ENCODE measurements at places on chromosomes 7 and 10.
A peak's percentile ranks its signal among the peaks of the same experiment; 100 is the strongest.

DNA sequence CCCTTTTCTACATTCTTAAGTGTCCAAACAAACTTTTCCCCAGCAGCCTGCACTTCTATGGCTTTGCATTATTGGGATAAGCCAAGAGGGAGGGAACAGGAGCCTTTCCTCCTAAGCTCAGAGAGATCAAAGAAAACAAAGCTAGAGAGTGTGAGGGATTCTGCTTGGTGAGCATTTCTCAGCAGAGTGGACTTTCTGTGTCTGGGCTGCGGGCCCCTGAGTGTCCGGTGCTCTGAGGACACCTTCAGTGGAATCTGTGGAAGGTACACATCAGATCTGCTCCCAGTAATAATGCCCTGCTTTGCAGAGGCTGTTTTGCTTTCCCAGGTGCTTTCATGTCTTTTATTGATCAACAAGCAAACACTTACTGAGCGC lies 50.2 kb downstream of the KCNMA1 start:
- no peak for DNase-seq

- no peak for DNase-seq
Observed at GRCh38 chr7:122166740-122167139, 22.7 kb upstream of the AASS start.

- DNase-seq: no peak
Observed at GRCh38 chr10:72109636-72110157, 21.3 kb upstream of the SPOCK2 start.

- DNase-seq: no peak
Observed at GRCh38 chr7:84529480-84530205, 335.1 kb upstream of the SEMA3A start.

- DNase-seq: no peak
Observed at GRCh38 chr7:124914298-124914697, 15.3 kb downstream of the POT1 start.

DNA sequence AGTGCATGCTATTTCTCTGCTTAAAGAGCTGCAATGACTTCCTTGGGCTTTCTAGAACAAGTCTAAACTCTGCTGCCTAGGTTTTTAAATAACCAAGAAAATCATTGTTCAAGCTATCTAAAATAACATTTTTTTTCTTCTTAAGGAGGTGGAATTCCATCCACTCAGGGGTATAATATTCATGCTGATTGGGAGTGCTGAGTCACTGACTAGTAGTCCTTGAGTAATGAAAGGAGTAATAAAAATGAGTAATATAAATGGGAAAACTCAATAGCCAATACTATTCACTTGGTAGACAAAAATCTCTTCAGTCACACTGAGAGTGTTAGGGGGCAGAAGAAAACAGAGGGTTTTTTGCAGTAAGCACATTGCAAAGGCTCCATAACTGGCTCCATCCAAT lies 72.0 kb downstream of the GFRA1 start:
- DNase-seq: no peak

DNA sequence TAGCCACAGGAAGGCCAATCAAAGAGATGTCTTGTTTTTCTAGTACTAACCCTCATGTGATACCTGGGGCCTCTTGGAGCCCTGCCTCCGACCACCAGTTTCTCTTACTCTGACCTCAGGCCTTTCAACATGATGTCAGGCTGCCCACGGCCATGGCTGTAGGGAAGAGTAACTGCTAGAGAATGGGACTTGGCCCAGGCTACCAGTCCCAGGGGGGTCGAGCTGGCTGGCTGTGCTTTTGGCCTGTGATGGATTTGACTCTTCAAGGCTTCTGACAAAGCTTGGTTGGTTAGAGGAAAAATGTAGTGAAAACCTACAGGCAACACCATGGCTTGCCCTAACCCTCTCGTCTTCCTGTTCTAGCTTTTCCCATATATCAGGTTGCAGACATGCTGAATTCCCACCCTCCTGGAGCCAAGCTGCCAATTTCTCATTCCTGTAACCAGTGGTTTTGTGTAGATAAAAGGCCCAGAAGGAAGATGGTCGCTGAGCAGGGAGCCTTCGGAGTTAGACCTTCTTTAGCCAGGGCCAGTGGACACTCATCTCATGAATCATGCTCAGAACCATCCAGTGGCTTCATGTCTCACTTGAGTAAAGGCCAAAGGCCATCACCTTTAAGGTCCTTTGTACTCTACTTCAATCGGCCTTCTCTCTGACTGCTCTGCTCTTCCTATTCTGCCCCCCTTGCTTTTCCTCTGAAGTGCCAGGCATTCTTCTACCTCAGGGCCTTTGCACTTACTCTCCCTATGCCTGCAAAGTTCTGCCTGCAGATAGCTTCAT lies 19.7 kb downstream of the SUFU start:
- DNase-seq: no peak

- no peak for DNase-seq
Observed at GRCh38 chr10:63899673-63900300, 378.6 kb downstream of the REEP3 start.

DNA sequence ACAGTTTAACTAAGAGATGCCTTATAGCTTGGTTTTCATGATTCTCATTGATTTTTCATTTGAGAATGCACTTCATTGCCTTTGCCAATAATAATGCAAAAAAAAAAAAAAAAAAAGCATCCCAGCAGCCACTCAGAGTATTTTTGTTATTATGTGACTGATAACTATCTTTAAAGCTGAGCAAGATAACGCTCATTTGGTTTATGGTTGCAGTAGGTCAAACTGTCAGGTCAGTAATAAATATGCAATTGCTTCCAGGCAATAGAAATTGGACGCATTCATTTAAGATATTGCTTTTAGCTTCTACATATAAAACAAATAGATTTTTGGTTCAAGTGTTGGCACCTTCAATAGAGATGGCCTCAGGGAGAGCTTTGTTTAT lies 215.1 kb downstream of the PRPF18 start:
- DNase-seq: no peak

GRCh38 chr10:99630433-99630832 lies 10.2 kb upstream of the SLC25A28 start:
- no peak for DNase-seq

DNA sequence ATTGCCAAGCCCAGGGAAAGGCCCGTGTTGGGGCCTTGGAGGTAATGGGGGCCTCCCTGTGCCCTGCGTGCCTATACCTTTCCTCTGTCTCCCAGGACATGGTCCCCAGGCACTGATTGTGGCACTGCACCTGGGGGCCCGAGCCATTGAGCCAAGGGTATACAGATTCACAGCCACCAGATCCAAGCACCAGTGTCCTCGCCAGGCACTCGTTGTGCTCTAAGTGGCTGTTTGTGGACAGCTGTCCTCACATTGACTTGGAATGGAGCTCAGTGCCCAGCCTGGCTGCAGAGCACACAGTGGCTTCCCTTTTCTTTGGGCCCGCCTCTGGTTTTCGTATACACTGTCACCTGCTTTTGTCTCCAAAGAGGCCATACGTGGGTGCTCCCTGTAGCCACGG lies 72.0 kb upstream of the BTBD16 start:
- no peak for DNase-seq

DNA sequence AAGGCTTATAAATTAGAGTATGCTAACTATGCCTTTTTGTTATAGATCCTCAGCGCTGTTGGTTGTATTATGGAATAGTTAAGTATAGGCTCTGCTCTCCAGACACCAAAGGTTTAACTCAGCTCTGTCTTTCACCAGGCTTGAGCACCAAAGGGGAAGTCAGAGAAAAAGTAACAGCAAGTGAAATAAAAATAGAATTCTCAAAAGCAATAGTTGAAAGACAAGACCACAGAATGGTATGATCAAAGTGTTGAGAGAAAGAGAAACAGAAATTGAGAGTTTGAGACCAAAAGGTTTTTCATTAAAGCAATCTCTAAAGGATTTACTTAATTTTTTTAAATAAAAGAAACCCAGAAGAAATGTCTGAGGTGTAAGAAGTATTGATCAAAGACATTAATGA lies 529.8 kb upstream of the C7orf33 start:
- DNase-seq: no peak

GRCh38 chr10:63458177-63458576 lies 7.6 kb downstream of the JMJD1C start:
- no peak for DNase-seq

DNA sequence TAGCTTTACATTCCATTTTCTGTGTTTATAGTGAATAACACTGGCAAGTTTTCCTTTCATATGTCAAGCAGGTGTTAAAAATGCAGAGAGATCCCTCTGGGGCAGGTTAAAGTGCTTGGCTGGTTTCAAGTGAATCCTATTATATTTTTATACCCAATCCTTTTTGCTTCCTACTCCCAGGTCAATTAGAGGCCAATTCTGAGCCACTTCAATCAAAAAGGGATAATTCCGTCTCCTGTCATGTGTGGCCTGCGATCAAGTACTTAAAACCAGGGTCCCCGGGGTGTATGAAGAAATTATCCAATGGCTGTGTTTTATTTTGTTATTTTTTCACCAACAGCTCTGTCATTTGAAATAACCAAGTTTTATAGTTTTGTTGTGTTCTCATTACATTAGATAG lies 313.2 kb downstream of the PRPF18 start:
- no peak for DNase-seq

DNA sequence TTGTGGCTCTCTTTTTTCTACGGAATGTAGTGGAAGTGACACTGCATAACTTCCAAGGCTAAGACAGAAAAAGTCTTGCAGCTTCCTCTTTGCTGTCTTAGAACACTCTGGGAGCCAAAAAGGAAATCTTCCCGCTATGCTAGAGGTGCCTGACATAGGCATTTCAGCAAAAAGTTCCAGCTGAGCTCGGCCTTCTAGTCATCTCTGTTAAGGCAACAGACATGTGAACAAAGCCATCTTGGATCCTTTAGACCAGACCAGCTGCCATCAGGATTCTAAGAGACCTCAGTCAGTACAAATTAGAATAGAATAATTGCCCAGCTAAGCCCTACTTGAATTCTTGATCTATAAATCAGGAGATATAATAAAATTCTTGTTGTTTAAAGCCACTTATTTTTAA lies 16.3 kb upstream of the COL1A2 start:
- no peak for DNase-seq

DNA sequence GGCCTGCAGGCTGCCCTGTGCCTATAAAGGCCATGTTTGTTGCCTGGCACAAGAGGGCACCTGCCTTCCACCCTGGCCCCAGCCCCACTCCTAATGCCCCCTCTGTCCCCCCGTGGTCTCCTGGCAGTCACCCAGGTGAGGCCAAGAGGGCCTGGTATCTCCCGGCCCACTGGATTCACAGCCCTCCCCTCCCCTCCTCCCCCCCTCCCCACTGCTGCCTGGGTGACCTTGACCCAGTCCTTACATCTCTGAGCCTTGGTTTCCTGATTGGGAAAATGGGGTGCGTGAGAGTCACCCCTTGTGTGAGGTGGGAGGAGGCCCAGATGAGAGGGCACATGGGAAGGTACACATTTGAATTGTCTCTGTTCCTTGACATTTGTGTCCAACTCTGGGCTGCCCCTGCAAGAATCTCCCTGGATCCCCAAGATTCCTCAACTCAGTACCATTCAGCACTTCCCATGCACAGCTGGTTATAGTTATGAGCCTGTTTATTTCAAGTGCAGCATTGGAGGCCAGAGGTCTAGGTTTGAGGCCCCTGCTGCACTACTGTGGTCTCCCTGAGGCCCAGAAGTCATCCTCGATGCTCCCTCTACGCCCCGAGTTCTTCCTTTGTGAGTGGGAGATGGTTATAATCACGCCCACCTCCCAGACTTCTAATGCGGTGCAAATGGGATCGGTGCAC lies 58.9 kb downstream of the TMEM270 start:
- DNase-seq: no peak

- DNase-seq: no peak
Observed at GRCh38 chr10:33326933-33327332, 7.5 kb downstream of the NRP1 start.

- no peak for DNase-seq
Observed at GRCh38 chr10:33183655-33184054, 150.8 kb downstream of the NRP1 start.

- DNase-seq: no peak
Observed at GRCh38 chr7:22564511-22565045, 64.6 kb upstream of the STEAP1B start.

DNA sequence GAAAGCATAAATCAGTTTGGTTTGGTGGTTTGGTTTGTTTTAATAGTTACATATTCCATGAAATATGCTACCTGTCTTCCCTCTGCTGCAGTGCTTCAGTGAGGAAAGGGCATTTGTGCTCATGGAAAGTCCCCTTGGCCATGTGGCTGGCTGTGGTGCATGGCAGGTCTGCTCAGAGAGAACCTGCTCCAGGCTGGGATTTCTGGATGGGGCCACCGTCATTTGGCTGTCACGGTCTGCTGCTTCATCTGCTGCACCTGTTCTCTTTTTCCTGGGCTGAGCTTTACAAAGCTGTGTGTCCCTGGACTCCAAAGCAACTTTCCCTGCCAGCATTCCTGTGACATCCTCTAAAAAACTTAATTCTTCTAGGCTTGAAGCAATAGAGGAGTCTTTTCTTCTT lies 8.9 kb downstream of the CDK14 start:
- DNase-seq: no peak

GRCh38 chr7:51366930-51367613 lies 50.5 kb upstream of the COBL start:
- DNase-seq: no peak

DNA sequence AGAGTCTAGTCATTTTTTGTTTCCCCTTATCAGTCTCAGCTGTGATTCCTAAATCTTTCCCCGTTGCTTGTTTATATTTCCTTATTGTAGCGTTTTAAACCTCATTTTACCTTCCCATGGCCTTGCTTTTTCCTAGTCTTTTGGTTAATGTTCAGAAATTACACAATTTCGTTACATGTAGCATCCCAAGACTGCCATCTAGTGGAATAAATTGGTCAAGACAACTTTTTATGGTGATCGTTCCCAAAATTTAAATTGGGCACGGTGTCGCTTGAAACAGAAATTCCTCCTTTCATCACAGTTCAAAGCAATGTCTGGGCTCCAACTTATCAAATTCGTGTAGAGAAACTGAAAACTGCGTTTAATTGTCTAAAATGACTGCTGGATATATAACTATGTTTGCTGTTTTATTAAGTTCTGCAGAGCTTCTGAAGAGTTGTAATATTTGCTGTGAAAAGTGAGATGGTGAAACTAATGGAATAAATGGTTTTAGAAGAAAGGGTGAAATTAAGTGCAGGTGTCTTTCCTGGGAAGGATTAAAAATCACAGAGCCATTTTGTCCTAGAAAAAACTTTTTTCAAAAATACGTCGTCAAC lies 370.2 kb downstream of the PHF14 start:
- DNase-seq: no peak

GRCh38 chr7:44914992-44915607 lies 29.8 kb upstream of the PURB start:
- peak; percentile 55 for DNase-seq

- no peak for DNase-seq
Observed at GRCh38 chr7:924541-925231, 29.8 kb downstream of the ADAP1 start.

- DNase-seq: no peak
Observed at GRCh38 chr7:66399566-66399965, 194.4 kb downstream of the TPST1 start.

GRCh38 chr7:47807126-47807525 lies 141.1 kb downstream of the PKD1L1 start:
- no peak for DNase-seq

GRCh38 chr10:12720217-12720981 lies 281.1 kb downstream of the CCDC3 start:
- no peak for DNase-seq

- DNase-seq: no peak
Observed at GRCh38 chr7:38195804-38196595, 18.0 kb downstream of the STARD3NL start.

GRCh38 chr10:17742918-17743317 lies 9.1 kb upstream of the TMEM236 start:
- peak; percentile 45 for DNase-seq

- DNase-seq: no peak
Observed at GRCh38 chr7:98992076-98992475, 113.7 kb downstream of the TRRAP start.
